ENCODE measurements at places on chromosomes 5 and 9.

GRCh38 chr5:72692651-72693442 lies 123.6 kb upstream of the TNPO1 start:
- no peak for DNase-seq

DNA sequence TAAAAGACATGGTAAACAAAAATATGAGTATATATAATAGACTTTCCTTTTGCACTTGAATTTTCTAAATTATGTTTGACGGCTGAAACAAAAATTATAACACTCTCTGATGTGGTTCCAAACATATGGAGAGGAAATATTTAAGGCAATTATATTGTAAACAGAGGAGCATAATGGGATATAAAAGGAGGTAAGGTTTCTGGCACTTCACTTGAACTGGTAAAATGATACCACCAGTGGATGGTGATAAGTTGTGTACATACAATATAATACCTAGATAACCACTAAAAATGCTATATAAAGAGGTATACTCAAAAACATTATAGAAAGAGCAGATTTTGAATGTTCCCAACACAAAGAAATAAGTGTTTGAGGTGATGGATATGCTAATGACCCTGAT lies 192.9 kb upstream of the RAD23B start:
- no peak for DNase-seq

- no peak for DNase-seq
Observed at GRCh38 chr9:125476645-125477044, 215.0 kb downstream of the GAPVD1 start.

GRCh38 chr5:166909040-166909439 lies 1382.4 kb upstream of the WWC1 start:
- no peak for DNase-seq

- no peak for DNase-seq
Observed at GRCh38 chr5:107764976-107765804, 94.5 kb upstream of the EFNA5 start.

DNA sequence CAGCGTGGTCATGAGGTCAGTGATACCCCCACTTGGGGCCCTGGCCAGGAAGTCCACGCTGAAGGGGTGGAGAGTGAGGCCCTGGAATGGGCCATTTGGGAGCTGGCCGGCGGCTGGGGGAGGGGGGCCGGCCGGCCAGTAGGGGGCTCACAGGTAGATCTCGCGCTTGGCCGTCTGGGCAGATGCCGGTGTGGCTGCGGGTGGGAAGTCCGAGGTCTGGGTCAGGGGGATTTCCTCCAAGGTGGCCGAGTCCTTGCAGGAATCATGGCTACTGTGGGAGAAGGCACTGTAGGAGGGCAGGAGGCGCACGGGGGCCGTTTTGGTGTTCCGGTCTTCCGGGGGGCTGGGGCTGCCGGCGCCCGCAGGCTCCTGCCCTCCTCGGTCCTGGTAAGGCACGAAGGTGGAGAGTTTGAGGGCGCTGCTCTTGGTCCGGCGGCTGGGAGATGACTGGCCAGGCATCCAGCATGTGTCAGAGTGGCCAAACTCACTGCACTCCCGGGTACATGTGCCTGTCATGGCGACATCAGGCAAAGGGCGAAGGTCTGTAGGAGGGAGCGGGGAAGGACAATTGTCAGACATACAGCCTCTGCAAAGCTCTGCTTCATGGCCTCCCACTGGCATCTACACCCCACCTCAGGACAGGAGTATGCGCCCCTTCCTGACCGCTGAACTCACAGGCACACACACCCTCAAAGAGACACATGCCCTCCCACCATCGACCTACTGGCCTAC lies 24.1 kb downstream of the PCDH1 start:
- DNase-seq, result no peak

DNA sequence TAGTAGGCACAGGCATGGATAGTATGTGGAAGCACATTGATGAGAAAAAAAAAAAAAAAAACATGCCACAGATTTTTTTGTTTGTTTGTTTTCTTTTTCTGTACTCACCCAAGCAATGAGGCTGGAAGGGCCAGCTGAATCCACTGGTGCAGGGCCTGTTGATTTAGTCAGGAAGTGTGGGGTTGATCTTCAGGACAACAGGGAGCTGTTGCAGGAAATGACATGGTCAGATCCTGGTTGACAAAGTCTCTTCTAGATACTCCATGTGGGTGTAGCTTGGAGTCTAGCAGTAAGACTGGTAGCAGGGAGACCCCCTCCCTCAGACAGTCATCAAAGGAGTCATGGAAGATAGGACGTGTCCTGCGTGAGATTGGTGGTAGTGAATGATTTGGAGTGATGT lies 191.8 kb downstream of the PAPPA start:
- DNase-seq, result no peak

DNA sequence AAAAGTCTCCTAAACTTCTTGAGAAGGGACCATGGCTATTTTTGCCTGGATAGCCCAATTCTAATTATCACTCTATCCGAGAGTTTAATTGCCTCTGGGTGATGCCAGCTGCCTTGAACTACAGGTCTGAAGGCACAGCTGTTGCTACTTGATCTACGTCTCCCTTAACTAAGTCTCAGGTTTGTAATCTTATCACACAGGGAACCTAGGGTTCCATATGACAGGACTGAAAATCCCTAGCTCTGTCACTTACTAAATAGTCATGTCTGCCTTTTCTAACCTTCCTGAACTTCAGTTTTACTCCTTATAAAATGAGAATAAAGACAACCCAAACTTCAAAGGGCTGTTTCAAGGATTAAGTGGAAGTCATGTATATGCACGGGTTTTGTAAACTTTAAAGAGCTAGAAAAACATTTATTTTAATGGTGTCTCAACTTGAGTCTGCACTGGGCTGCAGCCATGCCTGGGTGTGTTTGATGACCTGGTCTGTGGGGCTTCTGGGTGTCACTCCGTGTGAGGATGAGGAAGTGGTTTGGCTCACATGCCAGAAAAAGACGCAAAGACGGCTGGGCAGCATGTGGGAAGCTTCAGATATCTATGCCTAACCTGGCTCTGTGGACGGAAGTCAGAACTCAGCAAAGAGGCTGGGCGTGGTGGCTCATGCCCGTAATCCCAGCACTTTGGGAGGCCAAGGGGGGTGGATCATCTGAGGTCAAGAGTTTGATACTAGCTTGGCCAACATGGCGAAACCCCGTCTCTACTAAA lies 129.3 kb upstream of the SLC44A1 start:
- peak; percentile 31 for DNase-seq

DNA sequence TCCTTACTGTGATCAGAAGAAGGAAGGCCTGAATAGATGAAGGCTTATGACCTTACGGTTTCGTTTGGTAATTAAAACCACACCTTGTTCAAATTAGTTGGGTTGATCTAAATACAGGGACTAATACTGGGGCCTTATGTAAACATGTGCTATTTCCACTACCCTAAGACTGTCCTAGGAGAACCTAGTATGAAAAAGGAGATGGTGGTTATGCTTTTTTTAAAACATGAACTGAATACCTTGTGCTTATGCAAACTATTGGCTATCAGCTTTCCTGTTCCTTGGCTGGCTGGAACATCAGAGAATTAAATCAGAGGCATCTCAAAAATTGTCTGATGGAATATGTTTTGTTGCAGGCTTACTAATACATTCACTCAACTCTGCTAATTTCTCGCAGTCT lies 3.9 kb downstream of the MYOT start:
- DNase-seq, result no peak

DNA sequence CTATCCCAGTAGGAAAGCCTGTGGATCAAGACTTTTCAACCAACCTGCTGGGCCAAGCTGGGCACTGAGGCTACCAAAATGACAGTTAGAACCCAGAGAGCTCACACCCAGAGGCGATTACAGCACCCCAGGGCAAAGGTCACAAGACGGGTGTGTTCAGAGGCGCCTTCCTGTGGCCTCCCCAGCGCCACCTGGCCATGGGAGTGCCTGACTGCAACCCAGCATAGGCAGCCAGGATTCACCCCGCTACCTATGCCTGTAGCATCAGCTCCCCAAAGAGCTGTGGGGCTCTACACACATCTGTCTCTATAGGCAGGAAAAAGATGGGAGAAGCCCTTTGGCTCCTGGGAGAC lies 33.5 kb downstream of the PDGFRB start:
- no peak for DNase-seq

DNA sequence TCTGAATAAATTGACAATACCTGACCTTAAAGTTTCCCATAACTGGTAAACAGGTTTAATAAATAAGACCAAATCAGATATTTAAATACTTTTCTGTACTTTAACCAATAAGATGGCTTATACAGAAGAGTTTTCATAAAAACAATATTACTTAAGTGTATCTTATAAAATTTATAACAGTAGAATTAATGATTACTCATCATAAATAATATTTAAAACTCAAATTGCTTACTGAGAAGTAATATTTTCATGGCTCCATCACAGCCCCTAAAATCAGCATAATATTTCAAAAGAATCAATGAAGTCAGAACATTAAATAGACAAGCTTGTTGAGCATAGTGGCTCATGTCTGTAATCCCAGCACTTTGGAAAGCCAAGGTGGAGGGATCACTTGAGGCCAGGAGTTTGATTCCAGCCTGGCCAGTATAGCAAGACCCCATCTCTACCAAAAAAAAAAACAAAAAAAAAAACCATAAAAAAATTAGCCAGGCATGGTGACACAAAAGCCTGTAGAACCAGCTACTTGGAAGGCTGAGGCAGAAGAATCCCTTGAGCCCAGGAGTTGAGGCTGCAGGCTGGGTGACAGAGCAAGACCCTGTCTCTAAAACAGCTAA lies 23.5 kb downstream of the HOMER1 start:
- DNase-seq, result no peak

DNA sequence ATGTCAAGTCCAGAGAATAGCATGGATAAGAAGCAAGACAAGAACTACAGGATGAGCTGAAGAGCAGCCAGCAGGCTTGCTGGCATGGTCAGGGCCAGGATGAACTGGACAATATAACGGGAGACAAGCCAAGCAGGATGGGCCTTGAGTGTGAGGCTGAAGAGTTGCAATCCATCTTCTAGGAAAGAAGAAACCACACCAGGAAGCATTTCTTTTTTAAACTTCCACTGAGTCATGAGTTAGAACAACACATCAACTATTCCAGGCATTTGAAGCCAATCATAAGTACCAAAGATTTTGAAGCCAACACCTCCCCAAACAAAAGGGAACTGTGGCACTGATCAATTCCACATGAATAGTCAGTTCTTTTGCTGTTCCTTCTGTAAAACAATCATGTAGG lies 27.3 kb downstream of the SLC31A2 start:
- no peak for DNase-seq

DNA sequence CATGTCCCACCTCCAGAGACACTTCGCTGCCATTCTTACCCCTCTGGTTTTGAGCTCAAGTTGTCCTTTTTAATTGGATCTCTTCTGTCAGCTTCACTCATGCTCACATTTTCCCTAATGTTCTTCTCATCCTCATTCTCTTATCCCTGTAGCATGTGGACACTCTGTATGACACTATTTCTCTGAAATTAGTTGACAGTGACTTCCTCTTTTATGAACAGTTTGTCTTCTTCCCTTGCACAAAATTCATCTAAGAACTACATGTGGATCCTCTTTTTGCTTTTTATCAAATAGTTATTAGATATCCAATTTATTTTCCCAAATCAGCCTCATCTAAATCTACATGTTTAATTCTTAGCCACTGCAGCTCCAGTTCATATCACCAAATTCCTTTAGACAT lies 676.2 kb downstream of the MAT2B start:
- DNase-seq, result no peak

DNA sequence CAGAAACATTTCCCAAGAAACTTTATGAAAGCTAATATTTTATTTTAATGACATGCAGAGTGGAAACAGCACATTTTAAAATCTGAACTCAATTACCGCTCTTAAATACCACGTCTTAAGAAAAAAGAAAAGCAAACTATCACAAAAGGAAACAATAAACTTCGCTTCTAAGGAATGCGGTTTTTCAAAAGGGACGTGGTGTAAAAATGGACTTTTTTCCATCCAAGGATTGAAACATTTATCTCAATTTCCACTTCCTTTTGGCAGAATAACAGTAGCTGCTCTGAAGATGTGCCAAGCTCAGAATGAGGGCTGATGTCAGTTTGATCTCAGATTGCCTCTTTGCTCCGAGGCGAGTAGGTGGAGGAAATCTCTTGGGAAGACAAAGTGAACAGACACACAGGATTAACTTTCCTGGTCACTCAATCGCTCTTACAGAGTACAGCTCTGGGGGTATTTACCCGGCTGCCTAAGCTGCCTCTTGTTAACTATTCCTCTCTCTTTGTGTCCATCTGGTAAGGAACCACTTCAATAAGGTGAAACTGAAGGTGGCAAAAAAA lies 158.5 kb downstream of the TRPM6 start:
- DNase-seq, result no peak
